Kidney (tissue), 22 donors: ENCODE measurements at places on chromosomes 12 and 14.

DNA sequence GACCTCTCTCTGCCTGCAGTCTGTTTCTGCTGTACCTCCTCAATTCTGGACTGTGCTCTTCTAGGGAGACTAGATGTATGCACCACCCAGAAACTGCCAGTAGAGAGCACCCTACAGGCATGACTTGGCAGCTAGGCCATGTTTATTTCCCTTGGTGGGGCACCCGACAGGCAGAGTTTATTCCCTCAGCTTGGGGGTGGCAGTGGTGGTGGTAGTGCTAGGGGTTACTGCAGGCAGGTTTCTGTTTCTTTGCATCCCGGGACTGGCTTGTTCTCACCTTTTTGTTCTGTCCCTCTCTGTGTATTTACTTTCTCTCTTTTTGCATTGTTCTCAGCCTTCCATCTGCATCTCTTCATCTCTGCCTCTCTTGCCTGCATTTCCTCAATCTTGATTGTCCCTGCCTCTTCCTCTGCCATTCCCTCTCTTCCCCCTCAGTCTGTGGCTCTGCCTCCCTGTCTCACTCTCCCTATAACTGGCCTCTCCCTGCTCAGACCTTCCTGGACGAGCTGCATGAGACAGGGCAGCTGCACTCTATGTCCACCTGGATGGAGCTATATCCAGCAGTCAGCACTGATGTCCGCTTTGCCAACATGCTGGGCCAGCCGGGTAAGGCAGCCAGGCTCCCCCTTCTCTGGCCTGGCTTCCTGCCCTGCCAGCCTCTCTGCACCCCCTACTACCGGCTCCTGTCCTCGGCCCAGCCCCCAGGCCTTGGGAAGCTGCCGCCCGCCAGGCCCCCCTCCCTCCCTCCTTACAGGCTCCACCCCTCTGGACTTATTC is 13.8 kb downstream of the PRPF40B start:
- peaks cover 12% of the 10 kb centered on the region for H3K36me3 ChIP-seq
- no peaks in the 10 kb centered on the region for H3K27me3 ChIP-seq
- H3K4me1 ChIP-seq = no peaks in the 10 kb centered on the region

DNA sequence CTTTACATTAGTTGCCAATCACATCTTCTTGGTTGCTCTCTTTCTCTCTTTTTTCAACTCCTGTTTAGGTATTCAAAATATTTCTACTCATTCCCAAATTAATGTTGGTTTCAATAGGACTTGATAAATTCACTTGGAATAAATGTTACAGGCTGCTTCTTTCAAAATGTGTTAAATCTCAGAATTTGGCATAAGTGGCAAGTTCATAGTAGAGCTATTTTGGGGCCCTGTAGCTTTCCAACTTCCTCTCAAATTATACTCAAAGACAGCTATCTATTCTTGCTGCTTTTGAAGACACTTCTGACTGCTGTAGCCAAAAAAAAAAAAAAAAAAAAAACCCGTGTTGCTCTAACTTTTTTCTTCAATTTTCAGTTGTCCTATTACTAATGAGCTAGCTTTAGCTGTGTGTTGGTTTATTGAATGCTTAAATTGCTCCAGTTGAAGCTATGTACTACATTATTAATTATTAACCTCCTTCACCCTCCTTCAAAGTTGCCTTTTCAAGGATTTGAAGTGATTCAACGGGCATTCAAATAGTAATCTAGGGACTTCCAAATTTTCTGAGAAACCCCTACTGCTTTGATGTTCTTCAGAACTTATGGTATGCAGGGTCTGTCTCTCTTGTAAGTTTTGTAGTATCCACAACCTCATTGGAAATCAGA is 554.6 kb upstream of the FLRT2 start:
- H3K4me3 ChIP-seq = no peak overlapping the region
- peak; percentile 16 for DNase-seq
- no peaks in the 10 kb centered on the region for H3K27me3 ChIP-seq

DNA sequence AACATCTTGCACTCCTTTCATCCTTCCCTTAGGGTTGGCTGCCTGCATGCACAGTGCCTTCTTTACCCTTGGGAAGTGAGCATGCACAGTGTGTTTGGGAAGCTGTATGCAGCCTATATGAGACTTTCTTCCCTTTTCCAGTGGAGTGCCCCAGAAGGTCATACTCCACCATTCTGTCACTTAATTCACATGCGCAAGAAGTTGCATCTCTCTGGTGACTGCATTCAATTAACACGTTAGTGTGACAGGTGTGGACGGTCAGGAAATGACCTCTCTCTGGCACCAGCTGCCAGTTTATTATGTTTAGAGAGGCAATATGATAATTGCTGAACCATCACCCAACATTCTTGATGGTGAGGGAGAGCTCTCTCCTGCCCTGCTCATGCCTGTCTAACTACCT is 770.0 kb downstream of the FLRT2 start:
- no peaks in the 10 kb centered on the region for H3K36me3 ChIP-seq
- H3K27me3 ChIP-seq = no peaks in the 10 kb centered on the region
- no peak overlapping the region for H3K27ac ChIP-seq
- no peak overlapping the region for H3K4me3 ChIP-seq
- H3K4me1 ChIP-seq = no peaks in the 10 kb centered on the region

GRCh38 chr12:12918781-12919389 is 27.5 kb downstream of the GPRC5A start:
- no peaks in the 10 kb centered on the region for H3K36me3 ChIP-seq
- no peak for DNase-seq
- H3K27ac ChIP-seq = no peak overlapping the region
- H3K27me3 ChIP-seq = no peaks in the 10 kb centered on the region

GRCh38 chr12:120835657-120836056 is 68.5 kb downstream of the SPPL3 start:
- no peaks in the 10 kb centered on the region for H3K36me3 ChIP-seq
- peaks cover 10% of the 10 kb centered on the region for H3K4me1 ChIP-seq
- H3K4me3 ChIP-seq = no peak overlapping the region
- no peaks in the 10 kb centered on the region for H3K27me3 ChIP-seq
- H3K27ac ChIP-seq = no peak overlapping the region
- no peak for DNase-seq

DNA sequence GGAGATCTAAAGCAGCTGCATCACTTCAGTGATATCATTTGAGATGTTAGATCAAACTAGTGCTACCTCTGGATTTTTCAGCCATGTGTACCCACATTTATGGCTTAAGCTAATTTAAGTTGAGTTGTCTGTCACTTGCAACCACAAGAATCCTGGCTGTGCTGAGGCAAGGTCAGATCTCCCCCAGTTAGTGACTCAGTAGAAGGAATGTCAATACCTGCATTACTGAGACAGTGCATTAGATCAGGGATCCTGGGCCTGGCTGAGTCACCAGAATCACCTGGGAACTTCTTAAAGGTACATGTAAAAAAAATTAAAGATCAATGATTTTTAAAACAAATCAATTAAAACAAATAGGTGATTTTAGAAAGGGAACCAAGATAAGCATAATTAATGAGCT is 84.6 kb upstream of the GRIN2B start:
- no peaks in the 10 kb centered on the region for H3K27me3 ChIP-seq
- H3K4me3 ChIP-seq = no peak overlapping the region
- no peaks in the 10 kb centered on the region for H3K36me3 ChIP-seq
- no peak for DNase-seq
- H3K27ac ChIP-seq = no peak overlapping the region

- H3K4me1 ChIP-seq = no peaks in the 10 kb centered on the region
- no peak overlapping the region for H3K27ac ChIP-seq
- no peaks in the 10 kb centered on the region for H3K36me3 ChIP-seq
- DNase-seq = no peak
- H3K27me3 ChIP-seq = no peaks in the 10 kb centered on the region
- H3K4me3 ChIP-seq = no peak overlapping the region
Measured at GRCh38 chr12:99444859-99445316, 202.7 kb upstream of the GARIN6 start.

GRCh38 chr12:70692681-70693288 is 55.6 kb upstream of the PTPRB start:
- no peak for DNase-seq
- no peak overlapping the region for H3K27ac ChIP-seq
- H3K4me1 ChIP-seq = no peaks in the 10 kb centered on the region
- H3K4me3 ChIP-seq = no peak overlapping the region
- no peaks in the 10 kb centered on the region for H3K36me3 ChIP-seq

DNA sequence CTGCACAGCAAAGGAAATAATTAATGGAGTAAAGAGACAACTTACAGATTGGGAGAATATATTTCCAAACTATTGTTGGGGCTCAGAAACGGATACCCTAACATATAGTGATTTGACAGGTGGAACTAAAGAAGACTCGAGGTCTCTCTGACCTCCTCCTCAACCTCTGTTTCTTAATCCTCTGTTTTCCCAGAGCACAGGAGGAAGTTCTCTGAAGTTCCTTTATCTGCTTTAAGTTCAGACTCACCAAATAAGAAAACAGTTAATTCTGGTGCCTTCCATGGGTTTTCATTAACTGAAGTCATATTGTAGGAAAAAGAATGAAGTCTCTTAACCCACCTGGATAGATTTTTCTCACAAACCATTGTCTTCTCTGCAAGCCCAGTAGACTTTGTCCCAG is 29.2 kb downstream of the CLEC2D start:
- no peaks in the 10 kb centered on the region for H3K36me3 ChIP-seq
- no peak for DNase-seq
- H3K27ac ChIP-seq = no peak overlapping the region
- H3K4me1 ChIP-seq = no peaks in the 10 kb centered on the region
- H3K4me3 ChIP-seq = no peak overlapping the region
- no peaks in the 10 kb centered on the region for H3K27me3 ChIP-seq
